Thymus (tissue), 14 donors: ENCODE measurements at places on chromosomes 6 and 20.
A peak's percentile ranks its signal among the peaks of the same experiment; 100 is the strongest.

- DNase-seq: no peak
- no peaks in the 10 kb centered on the region for H3K4me1 ChIP-seq
- no peak overlapping the region for H3K27ac ChIP-seq
- H3K4me3 ChIP-seq: no peak overlapping the region
These were observed 13.3 kb downstream of the LRRN4 start for GRCh38 chr20:6040540-6040939.

DNA sequence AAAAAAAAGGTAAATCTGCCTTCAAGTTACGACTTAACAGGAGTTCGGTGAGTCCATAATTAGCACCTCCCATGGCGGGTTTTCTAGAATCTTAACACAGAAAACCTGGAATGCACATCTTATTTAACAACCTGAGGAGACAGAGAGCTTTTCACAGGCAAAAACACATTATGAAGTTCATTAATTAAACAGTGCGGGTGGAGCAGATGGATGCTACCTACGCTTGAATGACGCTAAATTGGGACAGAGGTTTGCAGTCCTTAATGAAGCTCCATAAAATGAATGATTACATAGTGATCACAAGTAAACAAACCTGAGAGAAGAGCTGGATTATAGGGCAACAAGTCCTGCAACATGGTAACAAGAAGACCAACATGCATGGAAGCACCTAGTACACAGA lies 81.0 kb downstream of the INSM1 start:
- H3K36me3 ChIP-seq: no peaks in the 10 kb centered on the region
- peaks cover 25% of the 10 kb centered on the region for H3K4me1 ChIP-seq
- H3K27ac ChIP-seq: no peak overlapping the region

DNA sequence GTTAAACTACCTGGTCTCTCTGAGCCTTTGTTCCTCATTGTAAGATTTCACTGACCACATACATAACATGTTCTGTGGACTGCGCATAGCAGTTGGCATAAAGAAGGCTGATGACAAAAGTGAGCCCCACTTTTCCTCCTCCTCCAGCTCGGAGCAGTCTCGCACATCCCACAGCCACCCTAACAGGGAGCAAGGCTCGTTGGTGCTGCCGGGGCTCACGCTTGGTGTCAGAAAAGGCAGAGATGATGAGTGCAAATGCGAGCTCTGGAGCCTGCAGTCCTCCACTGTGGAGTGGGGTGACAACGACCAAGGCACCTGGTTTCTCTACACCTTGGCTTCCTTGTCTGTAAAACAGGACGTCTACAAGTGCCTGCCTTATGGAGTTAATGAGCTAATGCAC lies 9.7 kb downstream of the TGM3 start:
- no peak for DNase-seq
- H3K27ac ChIP-seq: no peak overlapping the region
- H3K27me3 ChIP-seq: peaks cover 2% of the 10 kb centered on the region
- H3K4me1 ChIP-seq: no peaks in the 10 kb centered on the region
- H3K4me3 ChIP-seq: no peak overlapping the region

DNA sequence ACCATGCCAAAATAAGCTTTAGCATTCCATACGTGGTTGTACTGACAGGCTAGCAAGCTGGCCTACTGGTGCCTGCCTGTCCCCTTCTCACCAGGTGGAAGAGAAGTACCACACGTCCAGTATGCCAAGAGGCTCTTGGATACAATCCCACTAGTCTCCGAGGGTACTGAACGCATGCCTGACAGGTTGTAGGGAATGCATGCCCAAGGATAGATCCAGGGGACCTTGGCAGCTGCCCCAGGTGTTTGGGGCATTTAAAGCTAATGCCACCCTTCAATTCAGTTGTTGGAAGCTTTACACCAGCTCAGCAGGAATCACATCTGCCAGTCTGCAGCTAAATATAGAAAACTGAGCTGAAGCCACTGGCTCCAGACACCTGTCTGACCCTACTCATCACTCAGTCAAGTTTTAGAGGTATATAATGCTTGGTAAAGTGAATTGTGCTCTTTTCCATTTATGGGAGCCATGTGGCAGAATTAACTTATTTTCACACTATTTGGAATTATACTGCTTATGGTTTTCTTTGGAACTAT lies 4.9 kb downstream of the TUBB2B start:
- H3K27me3 ChIP-seq: peaks cover 49% of the 10 kb centered on the region
- no peak overlapping the region for H3K4me3 ChIP-seq
- no peak overlapping the region for H3K27ac ChIP-seq
- H3K36me3 ChIP-seq: no peaks in the 10 kb centered on the region

GRCh38 chr6:37500294-37500608 lies 558 bp upstream of the CCDC167 start:
- H3K4me1 ChIP-seq: peaks cover 55% of the 10 kb centered on the region
- no peaks in the 10 kb centered on the region for H3K27me3 ChIP-seq
- peak overlapping the region; percentile 93 for H3K4me3 ChIP-seq
